ENCODE measurements at places on chromosomes 7 and 10. TPM values are rescaled to one million over a fixed set of nuclear protein-coding genes. Genes with fewer than 3 reads are reported as not detected.

The FAM24B gene
- 12.5 TPM for total RNA-seq

The PPP1R17 gene
- total RNA-seq, result not detected

DNA sequence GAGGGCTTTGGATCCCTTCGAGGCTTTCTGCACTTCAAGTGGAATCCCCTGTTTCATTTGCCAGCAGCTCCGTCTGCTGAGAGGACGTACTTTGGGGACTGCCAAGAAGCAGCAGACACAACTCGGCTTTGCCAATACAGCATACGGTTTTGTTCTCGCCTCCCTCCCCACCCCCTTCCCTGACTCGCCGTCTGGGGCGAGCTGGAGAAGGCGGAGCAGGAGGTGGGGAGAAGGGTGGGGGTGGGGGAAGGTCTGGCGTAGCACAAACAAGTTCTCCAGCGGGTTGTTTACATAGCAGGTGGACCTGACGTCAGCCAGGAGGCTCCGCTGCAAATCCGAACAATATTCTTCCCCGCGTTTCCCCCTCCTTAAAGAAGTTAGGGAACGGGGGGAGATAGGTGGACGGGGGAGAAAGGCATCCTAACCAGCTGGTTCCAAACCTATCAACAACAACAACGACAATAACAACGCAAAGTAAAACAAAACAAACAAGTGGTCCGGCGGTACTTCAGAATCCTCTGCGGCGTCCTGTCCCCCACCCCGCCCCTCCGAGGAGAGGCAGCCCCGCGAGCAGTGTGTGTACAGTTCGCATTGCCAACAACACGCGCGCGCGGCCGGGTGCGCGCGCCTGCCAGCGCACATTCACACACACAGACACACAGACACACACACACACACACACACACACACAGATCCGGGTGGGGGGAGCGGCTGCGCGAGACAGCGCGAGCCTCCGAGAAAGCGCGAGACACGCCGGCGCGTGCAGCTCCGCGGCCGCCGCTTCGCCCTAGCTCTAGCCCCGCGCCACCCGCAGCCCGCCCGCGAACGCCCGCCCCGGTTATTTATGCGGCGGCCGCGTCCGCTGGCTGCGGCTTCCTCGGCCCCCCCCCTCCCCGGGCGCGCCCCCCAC, 167.0 kb upstream of the PPP1R3A start:
- peaks cover 41% of the 10 kb centered on the region for H3K4me1 ChIP-seq
- DNase-seq, result peak; percentile 48
- peak overlapping the region; percentile 28 for H3K27ac ChIP-seq
- H3K27me3 ChIP-seq, result peaks cover 74% of the 10 kb centered on the region
- peak overlapping the region; percentile 81 for H3K4me3 ChIP-seq

DNA sequence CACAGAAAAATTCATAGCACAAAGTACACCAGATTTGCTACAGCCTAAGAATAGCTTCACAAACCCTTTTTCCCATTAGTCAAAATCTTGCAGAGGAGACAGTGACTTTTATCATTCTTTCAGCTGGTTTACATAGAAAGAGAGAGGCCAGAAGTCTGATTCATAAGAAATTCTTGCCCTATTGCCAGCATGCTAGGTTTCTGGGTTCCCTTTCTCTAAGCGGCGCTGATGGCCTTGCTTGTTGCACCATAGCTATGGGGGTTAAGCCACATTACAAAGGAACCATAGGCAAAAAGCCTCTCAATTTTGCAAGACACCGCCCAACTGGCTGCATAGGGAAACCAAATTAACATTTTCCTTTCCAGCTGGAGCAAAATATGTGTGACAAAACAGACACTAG, 87.4 kb downstream of the ZNF467 start:
- H3K4me3 ChIP-seq, result no peak overlapping the region
- H3K27me3 ChIP-seq, result peaks cover 37% of the 10 kb centered on the region

- no peaks in the 10 kb centered on the region for H3K27me3 ChIP-seq
- H3K36me3 ChIP-seq, result peaks cover 72% of the 10 kb centered on the region
- no peak for DNase-seq
- H3K27ac ChIP-seq, result no peak overlapping the region
- H3K4me1 ChIP-seq, result peaks cover 56% of the 10 kb centered on the region
Measured at GRCh38 chr7:105101864-105102263, 87.9 kb downstream of the KMT2E start.

DNA sequence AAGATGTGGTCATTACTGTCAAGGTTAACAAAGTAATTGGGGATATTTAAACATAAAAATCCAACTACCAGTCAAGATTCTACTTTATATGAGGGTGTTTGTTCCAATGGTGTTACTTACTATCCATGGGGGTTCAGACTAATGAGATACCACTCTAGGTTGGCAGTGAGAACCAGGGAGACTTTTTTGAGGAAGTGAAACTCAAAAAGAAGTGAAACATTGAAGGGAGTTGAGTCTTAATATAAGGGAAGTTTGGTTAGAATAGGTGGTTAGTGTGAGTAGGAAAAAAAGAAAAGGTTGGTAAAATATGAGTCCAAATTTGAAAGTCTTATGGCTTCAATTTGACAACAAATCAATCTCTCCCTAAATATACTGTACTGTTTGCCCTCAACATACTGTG, 123.6 kb upstream of the ANK3 start:
- DNase-seq, result no peak
- H3K4me1 ChIP-seq, result peaks cover 7% of the 10 kb centered on the region
- no peaks in the 10 kb centered on the region for H3K36me3 ChIP-seq
- H3K27me3 ChIP-seq, result no peaks in the 10 kb centered on the region

GRCh38 chr10:4279655-4280054, 494.6 kb upstream of the KLF6 start:
- H3K4me3 ChIP-seq, result no peak overlapping the region
- peaks cover 2% of the 10 kb centered on the region for H3K4me1 ChIP-seq
- no peaks in the 10 kb centered on the region for H3K36me3 ChIP-seq
- no peaks in the 10 kb centered on the region for H3K27me3 ChIP-seq
- no peak for DNase-seq
- no peak overlapping the region for H3K27ac ChIP-seq

- peak overlapping the region; percentile 98 for H3K27ac ChIP-seq
- peaks cover 95% of the 10 kb centered on the region for H3K4me1 ChIP-seq
- H3K27me3 ChIP-seq, result no peaks in the 10 kb centered on the region
Measured at GRCh38 chr7:149867762-149868622, 5.8 kb upstream of the ATP6V0E2 start.

DNA sequence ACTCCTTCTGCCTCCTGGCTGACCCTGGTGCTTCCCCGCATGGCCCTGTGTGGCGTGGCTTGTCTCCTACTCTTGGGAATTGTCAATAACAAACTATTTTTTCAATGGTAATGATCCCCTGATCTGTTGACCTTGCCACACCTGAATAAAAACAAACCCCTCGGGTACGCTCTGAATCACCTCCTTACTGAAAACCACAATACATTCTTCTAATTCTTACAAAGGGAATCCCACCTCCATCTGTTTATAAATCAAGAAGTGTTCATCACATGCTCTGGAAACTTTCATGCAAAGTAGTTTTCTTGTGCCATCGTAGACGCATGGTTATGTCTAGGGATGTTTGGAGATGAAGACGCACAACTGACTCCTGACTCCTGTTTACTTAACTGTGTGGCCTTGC, 245.8 kb downstream of the FRMD4A start:
- H3K4me3 ChIP-seq, result no peak overlapping the region
- peaks cover 3% of the 10 kb centered on the region for H3K27me3 ChIP-seq
- no peaks in the 10 kb centered on the region for H3K4me1 ChIP-seq

GRCh38 chr7:92761391-92762097, 74.8 kb downstream of the CDK6 start:
- no peaks in the 10 kb centered on the region for H3K27me3 ChIP-seq
- DNase-seq, result no peak
- no peak overlapping the region for H3K4me3 ChIP-seq
- peaks cover 52% of the 10 kb centered on the region for H3K36me3 ChIP-seq
- H3K27ac ChIP-seq, result no peak overlapping the region
- peaks cover 26% of the 10 kb centered on the region for H3K4me1 ChIP-seq

DNA sequence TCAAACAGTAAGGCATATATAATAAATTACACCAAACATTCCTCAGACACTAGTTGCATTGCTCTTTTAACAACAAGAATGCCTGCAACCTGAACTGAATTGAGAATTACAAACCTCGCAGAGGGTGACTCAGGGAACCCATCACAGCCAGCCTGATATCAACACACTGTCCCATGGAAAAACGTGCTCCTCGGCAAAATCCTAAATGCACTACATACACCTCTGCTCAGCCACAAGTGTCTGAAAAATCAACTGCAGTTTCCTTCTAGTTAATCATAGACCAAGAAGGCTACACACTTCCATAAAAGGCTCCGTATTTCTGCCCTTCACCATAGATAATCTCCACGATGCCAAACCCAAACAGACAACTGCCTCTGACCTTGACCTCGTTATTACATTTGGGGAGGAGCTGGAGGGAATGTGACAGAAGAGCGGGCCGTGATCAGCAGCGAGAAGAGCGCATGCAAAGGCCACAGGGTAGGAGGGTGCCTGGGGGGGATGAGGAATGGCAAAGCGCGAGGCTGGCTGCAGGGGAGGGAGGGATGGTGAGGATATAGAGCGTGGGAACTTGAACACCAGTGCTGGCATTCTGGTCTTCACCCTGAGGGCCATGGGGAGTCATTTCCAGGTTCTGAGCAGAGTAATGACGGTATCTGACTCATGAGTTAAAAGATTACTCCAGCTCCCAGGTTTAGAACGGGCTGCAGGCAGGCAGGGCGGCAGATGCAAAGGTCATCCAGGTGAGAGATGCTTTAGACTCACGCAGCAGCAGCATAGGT, 201.9 kb upstream of the FRMD4A start:
- no peak overlapping the region for H3K27ac ChIP-seq
- H3K4me3 ChIP-seq, result no peak overlapping the region
- H3K27me3 ChIP-seq, result no peaks in the 10 kb centered on the region
- DNase-seq, result no peak

GRCh38 chr10:26781797-26782196, 79.0 kb downstream of the ABI1 start:
- H3K27me3 ChIP-seq, result no peaks in the 10 kb centered on the region
- no peak overlapping the region for H3K4me3 ChIP-seq
- peaks cover 48% of the 10 kb centered on the region for H3K4me1 ChIP-seq

DNA sequence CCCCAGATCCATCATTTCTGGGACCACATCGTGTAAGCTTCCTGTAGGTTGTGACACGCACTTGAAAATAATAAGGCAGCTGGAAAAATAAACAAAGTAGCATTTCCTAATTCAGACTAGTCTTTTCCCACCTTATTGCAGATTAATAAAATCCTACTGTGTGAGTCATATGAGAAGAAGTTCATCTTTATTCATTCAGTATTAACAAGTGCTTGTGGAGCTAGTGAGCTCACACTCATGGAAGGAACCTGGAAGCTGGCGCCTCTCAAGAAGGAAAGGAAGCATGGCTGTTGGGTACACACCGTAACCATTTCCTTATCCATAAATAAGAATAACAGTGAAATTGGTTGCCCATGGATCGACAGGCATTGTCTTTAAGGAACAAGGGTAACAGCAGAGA, 152.6 kb upstream of the PFKP start:
- H3K27me3 ChIP-seq, result peaks cover 13% of the 10 kb centered on the region
- DNase-seq, result no peak
- no peak overlapping the region for H3K27ac ChIP-seq
- no peak overlapping the region for H3K4me3 ChIP-seq

All from activated CD4-positive, alpha-beta memory T cell treated with anti-CD3 and anti-CD28 coated beads, Interleukin-2, amount 10 ng/mL, durations not matched to agents 7 days and 5 days (primary cell).